ENCODE measurements at places on chromosomes 2 and 18. TPM values are rescaled to one million over a fixed set of nuclear protein-coding genes. Genes with fewer than 3 reads are reported as not detected.

ITSN2 gene
- 41.2 TPM for total RNA-seq

DNA sequence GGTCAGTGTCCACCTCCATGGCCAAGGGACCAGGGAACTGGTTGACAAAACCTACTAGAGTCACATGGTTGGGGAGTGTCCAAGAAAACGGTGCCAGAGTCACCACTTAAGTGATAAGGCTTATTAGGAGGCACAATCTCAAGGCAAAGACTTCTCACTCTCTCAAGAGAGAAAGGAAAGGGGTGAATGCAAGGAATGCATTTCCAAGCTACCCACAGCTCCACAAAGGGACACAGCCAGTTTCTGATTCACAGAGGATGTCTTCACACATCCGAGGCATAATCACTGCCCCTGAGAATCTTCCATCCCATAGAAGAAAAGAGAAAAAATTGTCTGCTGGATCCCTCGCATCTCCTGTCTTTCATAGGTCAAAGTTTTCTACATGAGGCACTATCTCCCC, 269.3 kb downstream of the TNS1 start:
- DNase-seq = no peak

DNA sequence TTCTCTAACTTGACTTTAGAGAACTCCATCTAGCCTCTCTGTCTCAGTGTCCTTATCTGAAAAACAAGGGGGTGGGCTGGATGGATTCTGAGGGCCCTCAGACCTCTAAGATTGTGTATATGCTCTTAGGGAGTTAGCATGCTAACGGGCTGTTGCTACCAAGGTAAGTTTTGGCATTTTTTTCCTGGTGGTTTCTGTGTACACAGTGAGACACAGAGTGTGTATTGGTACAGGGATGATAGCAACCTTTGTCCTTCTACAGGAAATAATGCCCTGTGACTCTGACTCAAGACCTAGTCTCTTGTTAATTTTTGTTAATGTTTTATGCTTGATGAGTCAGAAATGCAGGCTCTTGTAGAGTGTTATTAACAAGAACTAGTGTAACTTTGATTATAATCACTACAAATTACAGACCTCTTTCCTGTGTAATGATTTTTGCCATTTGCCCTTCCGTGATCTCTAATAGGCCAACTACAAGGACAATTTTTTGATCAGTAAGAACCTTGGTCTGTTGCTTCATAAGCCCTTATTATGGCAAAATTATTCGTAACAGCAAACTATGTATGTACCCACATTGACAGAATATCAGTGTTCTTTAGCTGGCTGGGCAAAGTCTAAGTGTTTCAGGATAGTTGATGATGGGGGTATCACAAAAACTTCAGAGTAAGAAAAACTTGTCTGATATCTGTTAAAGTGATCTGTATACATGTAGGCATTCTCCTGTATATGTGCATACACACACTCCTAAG, 89.7 kb downstream of the SPTBN1 start:
- no peak for DNase-seq

DNA sequence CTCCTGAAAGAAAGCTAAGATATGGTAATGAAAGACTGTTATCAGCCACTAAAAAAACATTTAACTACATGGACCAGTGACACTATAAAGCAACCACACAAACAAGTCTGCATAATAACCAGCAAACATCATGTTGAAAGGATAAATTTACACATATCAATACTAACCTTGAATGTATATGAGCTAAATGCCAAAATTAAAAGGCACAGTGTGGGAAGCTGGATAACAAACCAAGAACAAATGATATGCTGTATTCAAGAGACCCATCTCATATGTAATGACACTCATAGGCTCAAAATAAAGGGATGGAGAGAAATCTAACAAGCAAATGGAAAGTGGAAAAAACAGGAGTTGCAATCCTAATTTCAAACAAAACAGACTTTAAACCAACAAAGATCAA, 213.1 kb upstream of the CDH2 start:
- no peak for DNase-seq

- peak; percentile 63 for DNase-seq
Observed at GRCh38 chr2:70094978-70095719, 7.9 kb downstream of the PCBP1 start.

- no peak for DNase-seq
Observed at GRCh38 chr2:217983276-217984233, 19.2 kb downstream of the TNS1 start.

DNA sequence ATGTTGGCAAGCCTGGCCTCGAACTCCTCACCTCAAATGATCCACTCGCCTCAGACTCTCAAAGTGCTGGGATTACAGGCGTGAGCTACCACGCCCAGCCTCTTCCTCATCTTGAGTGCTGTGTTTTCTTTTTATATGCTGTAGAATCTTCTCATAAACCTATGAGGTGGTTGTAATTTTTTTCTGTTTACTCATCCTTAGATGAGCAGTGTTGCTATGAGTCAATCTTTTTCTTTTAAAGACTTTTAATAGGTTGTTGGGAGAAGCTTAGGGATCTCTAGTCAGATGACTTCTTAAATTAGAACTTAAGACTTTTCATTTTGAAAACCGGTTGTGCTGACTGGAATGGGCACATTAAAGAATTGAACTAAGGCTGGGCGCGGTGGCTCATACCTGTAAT, 8.7 kb upstream of the AAK1 start:
- DNase-seq = no peak

DNA sequence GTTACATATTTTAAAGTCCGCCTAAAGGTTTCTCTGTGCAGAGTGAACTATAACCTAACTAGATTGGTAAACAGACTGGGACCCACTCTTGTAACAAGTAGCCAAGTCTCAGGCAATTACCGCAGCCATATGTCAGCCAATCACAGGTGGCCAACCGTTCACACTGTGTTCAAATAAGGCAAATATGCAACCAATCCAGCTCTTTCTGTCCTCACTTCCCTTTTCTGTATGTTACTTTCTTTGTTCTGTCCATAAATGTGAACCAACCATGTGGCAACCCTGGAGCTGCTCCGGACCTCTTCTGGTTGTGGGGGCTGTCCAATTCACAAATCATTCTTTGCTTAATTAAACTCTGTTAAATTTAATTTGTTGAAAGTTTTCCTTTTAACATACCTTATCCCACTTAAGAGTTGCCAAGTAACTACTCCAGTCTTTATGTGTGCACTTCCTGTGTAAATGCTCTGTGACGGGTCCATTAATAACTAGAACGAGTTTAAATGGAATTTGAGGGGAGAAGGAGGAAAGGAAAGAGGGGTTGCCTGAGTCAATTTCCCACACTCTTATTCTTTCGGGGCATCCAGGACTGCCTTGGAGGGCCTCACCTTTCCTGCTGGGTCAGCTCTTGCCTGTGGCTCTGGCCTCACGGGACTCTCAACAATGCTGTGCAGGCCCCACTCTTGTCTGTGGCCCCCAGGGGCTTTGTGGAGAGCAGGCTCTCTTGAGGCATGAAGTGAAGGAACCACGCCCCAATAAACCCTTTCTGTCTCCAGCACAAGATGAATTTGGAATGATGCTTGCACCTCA, 6.6 kb upstream of the RPL37A start:
- no peak for DNase-seq

- DNase-seq = no peak
Observed at GRCh38 chr18:22544626-22545025, 126.9 kb upstream of the CTAGE1 start.

DNA sequence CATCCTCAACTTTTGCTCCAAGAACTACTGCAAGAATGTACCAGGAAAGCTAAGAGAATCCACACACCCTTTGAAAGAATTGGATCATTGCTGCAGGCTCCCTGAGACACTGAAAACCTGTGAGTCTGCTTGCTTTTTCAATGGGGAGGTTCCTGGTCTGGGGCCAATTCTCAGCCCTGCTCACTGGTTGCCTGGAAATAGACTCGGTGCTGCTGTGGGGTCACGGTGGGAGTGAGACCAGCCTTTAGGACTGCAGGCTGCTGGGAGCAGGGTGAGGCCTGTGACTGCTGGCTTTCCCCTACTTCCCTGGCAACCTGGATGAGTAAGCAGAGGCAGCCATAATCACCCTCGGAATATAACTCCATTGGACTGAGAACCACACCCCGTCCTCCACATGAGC, 569.3 kb downstream of the DPP10 start:
- no peak for DNase-seq

All from Right ventricle myocardium superior (tissue), 1 donor.